ENCODE measurements at places on chromosomes 7 and 10.
A peak's percentile ranks its signal among the peaks of the same experiment; 100 is the strongest.

GRCh38 chr7:82319674-82320118 lies 123.9 kb downstream of the CACNA2D1 start:
- DNase-seq: peak; percentile 85

DNA sequence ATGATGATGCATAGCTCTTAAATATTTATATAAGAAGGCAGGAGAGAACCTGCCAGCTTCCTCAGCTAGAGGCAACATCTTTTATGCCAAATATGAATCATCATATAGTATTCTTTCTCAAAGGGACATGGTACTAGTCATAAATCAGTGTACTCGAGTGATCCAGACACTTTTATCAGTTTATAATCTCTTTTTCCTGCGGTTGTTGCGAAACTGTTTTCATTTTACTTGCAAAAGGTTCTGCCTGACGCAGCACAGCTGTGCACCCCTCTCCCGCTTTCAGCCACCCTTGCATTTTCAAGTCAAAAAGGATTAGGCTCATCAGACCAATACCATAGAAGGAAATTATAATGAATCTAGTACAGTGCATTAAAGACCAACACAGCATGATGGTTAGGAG lies 332.3 kb upstream of the PRKCQ start:
- DNase-seq: no peak

DNA sequence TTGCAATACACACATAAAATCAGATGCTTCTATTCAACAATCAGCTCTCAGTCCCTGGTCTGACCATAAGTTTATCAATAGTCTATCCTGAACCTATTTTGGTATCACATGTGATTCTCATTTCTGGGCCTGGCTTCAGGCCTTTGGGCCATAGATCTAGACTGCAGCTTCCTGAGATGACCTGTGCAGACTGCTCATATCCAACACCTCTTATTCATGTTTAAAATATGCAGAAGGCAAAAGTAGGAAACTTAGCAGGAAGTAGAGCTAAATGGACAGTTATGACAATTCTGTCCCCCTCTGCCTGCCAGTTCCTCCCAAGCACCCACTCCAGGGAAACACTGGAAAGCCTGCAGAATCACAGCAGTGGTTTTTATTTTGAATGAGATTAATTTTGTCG lies 53.3 kb downstream of the C7orf25 start:
- no peak for DNase-seq

DNA sequence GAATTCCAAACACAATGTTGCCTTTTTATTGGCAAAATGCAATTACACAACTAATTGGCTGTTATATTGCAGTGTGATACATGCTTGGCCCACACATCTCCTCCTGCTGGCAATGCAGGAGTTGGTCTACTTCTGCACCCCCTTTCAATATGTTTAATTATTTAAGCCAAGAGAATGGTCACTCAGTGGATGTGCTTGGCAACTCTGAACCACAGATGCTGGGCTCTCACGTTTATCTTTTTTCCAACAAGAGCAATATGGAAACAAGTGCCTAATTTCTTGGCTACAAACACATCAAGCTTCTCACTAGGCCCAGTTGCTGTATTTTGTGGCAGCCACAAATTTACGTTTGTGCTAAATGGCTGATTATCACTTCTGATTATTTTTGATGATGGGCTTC lies 1149.2 kb upstream of the CELF2 start:
- DNase-seq: no peak

- peak; percentile 90 for DNase-seq
Observed at GRCh38 chr7:98641646-98642500, 24.8 kb downstream of the NPTX2 start.

DNA sequence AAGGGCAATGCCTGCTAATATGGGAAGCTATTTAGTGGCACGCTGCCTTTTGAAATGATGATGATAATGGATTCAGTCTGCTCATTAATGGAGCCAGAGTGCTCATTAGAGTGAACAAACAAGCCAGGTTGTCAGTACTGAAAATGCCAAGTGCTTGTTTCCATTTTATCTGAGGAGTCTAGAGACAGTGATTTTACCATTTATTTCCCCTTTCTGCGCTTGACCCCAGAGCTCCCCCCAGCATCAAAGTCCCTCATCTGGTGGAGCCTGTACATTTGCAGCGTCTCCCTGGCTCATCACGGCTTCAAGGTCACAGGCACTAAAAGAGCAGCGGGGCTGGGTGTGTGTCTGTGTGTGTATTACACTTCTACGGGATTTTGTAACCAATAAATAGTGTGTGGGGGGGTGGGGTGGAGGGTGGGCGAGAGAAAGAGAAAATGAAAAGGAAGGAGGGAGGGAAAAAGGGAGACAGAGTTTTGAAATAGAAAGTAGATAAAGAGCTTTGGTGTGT lies 553.8 kb downstream of the TFEC start:
- peak; percentile 39 for DNase-seq

DNA sequence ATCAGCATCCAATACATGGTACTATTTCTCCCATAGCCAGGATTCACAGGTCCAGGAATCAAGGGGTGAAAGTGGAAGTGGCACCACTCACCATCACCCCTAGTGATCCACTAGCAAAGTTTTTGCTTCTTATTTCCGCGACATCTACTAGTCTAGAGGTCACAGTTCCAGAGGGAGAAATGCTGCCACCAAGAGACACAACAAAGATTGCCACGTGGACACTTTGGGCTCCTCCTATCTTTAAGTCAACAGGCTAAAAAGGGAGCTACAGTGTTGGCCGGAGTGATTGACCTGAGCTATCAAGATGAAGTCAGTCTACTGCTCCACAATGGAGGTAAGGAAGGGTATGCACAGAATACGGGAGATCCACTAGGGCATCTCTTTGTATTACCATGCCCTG lies 178.2 kb downstream of the AKR1D1 start:
- no peak for DNase-seq

- no peak for DNase-seq
Observed at GRCh38 chr10:6269432-6269831, 66.7 kb downstream of the PFKFB3 start.

DNA sequence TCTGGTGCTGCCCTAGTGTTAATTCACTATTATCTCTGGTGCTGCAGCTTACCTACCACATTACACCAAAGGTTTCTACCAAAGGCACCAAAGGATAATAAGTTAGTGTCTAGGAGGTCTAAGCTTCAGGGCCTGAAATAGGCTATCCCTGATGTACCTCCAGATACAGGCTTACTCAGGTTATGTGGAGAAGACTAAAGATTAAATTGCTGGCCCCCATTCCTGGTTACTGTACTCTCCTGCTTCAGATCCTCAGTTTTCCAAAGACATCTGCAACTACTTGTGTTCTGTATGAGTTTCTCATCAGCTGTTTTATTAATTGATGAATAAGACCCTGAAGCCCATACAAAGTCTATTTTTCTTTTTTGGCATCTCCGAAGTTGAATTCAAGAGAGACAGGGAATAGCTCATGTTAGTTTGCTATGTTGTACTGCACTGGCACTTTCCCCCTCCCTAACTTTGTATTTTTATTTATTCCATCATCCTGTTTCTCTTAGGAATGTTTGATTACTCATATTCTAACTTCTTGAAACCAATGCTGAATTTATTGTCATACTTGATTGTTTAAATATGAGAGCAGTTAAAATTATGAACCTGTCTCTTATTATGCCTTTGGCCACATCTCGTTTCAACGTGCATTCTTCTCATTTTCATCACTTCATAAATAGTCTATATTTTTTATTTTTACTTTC lies 85.9 kb downstream of the PON1 start:
- DNase-seq: peak; percentile 71

DNA sequence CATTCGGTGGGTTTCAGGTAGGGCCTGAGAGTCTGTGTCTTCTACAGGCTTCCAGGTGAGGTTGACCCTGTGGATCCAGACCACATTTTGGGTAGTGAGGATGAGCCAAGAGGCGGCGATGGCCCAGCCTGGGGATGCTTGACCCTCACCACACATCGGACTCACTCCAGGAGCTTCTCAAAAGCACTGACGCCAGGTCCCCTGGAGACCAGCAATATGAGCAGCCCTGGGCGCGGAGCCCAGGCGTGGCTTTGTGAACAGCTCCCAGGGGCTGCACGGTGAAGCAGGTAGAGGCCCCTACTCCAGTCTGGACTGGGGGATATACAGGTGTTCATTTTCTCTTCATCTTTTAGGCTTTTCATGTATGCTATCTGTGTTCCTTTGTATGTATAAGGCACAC lies 139.7 kb upstream of the PCBD1 start:
- DNase-seq: no peak

DNA sequence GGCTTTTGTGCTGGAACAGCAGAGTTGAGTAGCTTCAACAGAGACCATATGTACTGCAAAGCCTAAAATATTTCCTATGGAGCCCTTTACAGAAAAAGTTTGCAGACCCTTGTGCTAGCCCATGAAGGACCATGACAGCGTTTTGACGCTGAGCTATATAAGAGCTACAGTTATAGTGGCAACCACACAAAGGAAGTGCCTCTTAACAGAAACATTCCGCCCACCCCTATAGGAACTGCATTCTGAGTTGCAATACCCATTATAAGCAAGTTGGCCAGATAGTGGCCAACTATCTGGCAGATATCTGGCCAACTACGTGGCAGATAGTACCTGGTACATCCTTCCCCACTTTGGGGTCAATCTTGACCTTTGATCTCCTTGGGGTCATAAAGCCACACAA lies 47.5 kb upstream of the DMBT1 start:
- DNase-seq: no peak

GRCh38 chr7:109336531-109336930 lies 766.9 kb downstream of the DNAJB9 start:
- DNase-seq: no peak

DNA sequence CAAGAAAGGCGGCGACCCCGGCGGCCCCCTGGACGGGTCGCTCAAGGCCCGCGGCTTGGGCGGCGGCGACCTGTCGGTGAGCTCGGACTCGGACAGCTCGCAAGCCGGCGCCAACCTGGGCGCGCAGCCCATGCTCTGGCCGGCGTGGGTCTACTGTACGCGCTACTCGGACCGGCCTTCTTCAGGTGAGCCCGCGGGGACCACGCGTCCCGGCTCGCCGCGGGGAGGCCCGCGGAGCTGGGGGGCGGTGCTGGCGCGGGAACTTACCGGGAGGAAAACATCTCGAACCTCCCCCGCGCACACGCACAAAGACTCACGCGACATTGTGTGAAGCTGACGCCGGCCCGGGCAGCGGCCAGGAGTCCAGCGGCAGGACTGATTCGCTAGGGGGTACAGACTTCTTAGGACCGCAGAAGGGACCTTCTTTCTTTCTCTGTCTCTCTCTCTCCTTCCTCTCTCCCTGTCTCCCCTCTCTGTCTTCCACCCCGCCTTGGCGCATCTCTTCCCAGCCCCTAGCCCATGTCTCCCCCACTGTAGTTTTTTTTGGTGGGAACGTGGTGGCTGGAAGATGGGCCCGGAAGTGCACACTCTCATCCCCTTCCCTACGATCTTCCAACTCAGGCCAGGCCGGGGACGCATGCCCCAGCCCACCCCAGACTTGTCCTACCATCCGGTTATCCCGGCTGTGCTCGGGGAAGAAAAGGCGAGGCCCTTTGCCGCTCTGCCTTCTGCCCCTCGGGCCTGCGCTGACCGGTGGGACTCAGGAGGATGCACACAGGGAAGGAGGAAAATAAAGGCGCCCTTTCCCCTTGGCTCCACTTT lies 1.2 kb downstream of the EN2 start:
- no peak for DNase-seq

DNA sequence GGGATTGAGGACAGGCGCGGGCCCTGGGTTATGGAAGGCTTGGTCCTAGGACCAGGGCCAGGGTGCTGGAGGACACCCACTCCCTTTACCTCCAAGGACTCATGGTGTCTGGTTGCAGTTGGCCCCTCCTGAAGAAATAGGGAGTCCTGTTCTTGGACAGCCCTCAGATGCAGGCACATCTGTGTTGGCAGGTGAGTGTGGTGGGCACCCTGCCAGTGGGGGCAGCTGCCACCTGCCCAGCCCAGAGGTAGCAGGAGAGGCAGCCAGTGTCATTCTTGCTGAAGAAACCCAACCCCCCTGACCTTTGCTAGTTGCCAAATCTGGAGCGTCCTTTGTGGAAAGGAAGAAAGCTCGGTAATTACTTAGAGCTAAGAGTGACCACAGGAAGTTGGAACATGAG lies 8.3 kb downstream of the GALNT17 start:
- DNase-seq: no peak

DNA sequence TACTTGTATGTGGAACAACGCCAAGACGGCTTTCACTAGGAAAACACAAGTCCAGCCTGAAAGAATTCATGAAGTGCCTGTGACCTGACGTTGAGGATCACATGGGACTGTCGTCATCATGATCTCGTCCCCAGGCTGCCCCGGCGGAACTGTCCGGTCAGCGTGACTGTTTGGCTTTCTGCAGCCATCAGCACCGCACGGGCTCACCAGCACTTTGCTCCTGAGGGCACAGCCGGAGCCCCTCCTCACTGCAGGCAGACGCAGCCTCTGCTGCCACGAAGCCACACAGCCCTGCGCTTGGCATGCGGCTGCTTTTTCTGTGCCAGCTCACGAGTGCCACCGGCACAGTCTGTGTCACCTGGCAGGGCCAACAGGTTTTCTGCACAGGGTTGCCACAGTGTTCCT lies 9.4 kb upstream of the GET4 start:
- no peak for DNase-seq

GRCh38 chr10:115827231-115828009 lies 445.6 kb downstream of the GFRA1 start:
- DNase-seq: peak; percentile 69

DNA sequence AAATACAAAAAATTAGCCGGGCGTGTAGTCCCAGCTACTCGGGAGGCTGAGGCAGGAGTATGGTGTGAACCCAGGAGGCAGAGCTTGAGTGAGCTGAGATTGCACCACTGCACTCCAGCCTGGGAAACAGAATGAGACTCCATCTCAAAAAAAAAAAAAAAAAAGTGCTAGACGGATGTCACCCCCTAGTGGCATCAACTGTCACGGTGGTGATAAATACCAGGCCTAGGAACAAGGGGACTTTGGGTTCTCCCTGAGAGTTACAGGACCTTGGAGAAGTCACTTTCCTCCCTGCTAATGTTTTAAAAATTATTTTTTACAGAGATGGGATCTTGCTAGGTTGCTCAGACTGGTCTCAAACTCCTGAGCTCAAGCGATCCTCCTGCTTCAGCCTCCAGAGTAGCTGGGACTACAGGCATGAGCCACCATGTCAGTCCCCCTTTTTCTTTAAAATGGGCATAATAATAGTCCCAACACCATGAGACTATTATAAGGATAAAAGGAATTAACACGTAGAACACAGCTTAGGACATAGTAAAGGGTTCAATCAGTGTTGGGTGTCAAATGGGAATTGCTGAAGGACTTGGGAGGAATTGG lies 2.6 kb upstream of the TMEM130 start:
- no peak for DNase-seq

DNA sequence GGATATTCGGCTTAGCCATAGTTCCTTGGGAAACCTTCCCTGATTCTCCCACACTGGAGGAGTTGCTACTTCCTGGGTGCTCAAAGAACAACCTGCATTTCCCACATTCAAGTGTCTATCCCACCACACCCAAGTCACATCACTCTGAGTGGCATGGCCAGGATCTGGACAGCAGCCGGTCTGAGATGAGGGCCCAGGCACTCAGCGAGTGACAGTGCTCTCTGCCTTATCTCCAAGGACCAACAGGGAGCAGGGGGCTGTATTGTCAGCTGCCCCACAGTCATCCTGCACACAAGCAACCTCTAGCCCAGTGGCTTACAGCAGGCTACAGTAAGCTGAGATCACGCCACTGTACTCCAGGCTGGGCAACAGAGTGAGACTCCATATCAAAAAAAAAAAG lies 16.1 kb upstream of the SLC18A3 start:
- DNase-seq: no peak

Data from muscle of leg (tissue), 16 donors.